Fibroblast of lung (primary cell): ENCODE measurements at places on chromosomes 1 and 21. TPM values are rescaled to one million over a fixed set of nuclear protein-coding genes. Genes with fewer than 3 reads are reported as not detected.

The TEDDM1 gene
- total RNA-seq: not detected in 2 replicates

The SLC5A9 gene
- not detected in 2 replicates for total RNA-seq

The IL19 gene
- not detected in 2 replicates for total RNA-seq

The MROH9 gene
- total RNA-seq: 0.26 TPM in 1 of 2 replicates, not detected in the other

The DCST1 gene
- total RNA-seq: not detected in 2 replicates

The LRRC8C gene
- 4.1 and 5.4 TPM in 2 replicates for total RNA-seq

The PRAMEF9 gene
- not detected in 2 replicates for total RNA-seq

The ID3 gene
- total RNA-seq: 9.9 and 42.9 TPM in 2 replicates

The KLF17 gene
- under 0.01 and 0.50 TPM in 2 replicates for total RNA-seq

The PBX1 gene
- total RNA-seq: 39.8 and 46.7 TPM in 2 replicates

The PLXNA2 gene
- total RNA-seq: 2.0 and 2.8 TPM in 2 replicates

The UBL4B gene
- total RNA-seq: under 0.01 TPM in 1 of 2 replicates, not detected in the other

The CA6 gene
- not detected in 2 replicates for total RNA-seq

The ZNF648 gene
- total RNA-seq: not detected in 2 replicates

The INKA2 gene
- total RNA-seq: 3.5 and 3.9 TPM in 2 replicates

The GBP7 gene
- not detected in 2 replicates for total RNA-seq

The TLCD4 gene
- total RNA-seq: 0.51 and 2.1 TPM in 2 replicates

The RGS5 gene
- total RNA-seq: 3.1 and 6.6 TPM in 2 replicates

The FBXO28 gene
- 29.5 and 34.3 TPM in 2 replicates for total RNA-seq

The ALG14 gene
- 3.8 and 4.6 TPM in 2 replicates for total RNA-seq

The KCNJ15 gene
- 0.83 and 1.5 TPM in 2 replicates for total RNA-seq

The RHEX gene
- not detected in 2 replicates for total RNA-seq

The OPTC gene
- total RNA-seq: not detected in 2 replicates

The LIN9 gene
- total RNA-seq: 2.8 TPM in 2 replicates

The TSPEAR gene
- total RNA-seq: not detected in 2 replicates

The ADORA3 gene
- total RNA-seq: not detected in 2 replicates

The OLIG1 gene
- total RNA-seq: not detected in 2 replicates

The MCOLN2 gene
- total RNA-seq: 1.5 and 6.2 TPM in 2 replicates

The ZNF670 gene
- total RNA-seq: 3.0 and 3.3 TPM in 2 replicates

The BSND gene
- total RNA-seq: not detected in 2 replicates

The PKNOX1 gene
- 8.5 and 12.2 TPM in 2 replicates for total RNA-seq

The PCP4L1 gene
- not detected in 2 replicates for total RNA-seq

The CRTC2 gene
- 2.6 TPM in 2 replicates for total RNA-seq

The TRIM17 gene
- total RNA-seq: 0.17 and 0.26 TPM in 2 replicates

The ST6GALNAC5 gene
- 0.83 and 1.3 TPM in 2 replicates for total RNA-seq

The OR2M3 gene
- under 0.01 TPM in 1 of 2 replicates, not detected in the other for total RNA-seq

The RABGGTB gene
- total RNA-seq: 75.0 and 83.2 TPM in 2 replicates

The CD55 gene
- total RNA-seq: 17.7 and 46.1 TPM in 2 replicates

The CEP350 gene
- total RNA-seq: 71.1 and 101 TPM in 2 replicates

The PTPN14 gene
- total RNA-seq: 34.9 and 56.1 TPM in 2 replicates

The SERBP1 gene
- total RNA-seq: 128 TPM in 2 replicates

The OTUD3 gene
- 5.0 and 5.1 TPM in 2 replicates for total RNA-seq

The ADAMTS1 gene
- total RNA-seq: 186 and 199 TPM in 2 replicates

The KAZN gene
- 4.6 and 5.0 TPM in 2 replicates for total RNA-seq

The PLA2G4A gene
- 3.9 and 5.8 TPM in 2 replicates for total RNA-seq

The NTRK1 gene
- total RNA-seq: not detected in 2 replicates

The TDRD5 gene
- total RNA-seq: not detected in 2 replicates

The ILDR2 gene
- total RNA-seq: under 0.01 TPM in 2 replicates
